ENCODE measurements at places on chromosomes 12 and 14.

GRCh38 chr12:116426391-116427136 is 132.6 kb upstream of the MAP1LC3B2 start:
- no peak for DNase-seq

GRCh38 chr14:94001501-94002396 is 4.6 kb downstream of the CCDC197 start:
- peak; percentile 51 for DNase-seq

DNA sequence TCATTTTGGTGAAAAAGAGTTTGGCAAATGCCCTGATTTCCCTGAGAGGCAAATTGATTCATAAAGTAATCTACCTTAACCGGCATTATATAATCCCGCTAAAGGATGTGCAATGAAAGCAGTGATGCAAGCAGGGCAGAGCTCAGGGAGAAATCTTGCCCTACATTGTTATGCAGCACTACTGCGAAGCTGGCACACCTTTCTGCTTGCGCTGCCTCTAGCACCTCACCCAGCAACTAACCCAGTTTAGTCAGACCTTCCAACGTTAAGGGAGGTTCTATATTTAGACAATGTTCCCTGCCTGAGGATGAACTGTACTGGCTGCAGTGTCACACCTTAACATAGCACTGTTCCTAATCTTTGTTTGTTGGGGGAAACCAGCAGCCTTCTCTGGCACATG is 60.8 kb upstream of the CCDC196 start:
- no peak for DNase-seq

DNA sequence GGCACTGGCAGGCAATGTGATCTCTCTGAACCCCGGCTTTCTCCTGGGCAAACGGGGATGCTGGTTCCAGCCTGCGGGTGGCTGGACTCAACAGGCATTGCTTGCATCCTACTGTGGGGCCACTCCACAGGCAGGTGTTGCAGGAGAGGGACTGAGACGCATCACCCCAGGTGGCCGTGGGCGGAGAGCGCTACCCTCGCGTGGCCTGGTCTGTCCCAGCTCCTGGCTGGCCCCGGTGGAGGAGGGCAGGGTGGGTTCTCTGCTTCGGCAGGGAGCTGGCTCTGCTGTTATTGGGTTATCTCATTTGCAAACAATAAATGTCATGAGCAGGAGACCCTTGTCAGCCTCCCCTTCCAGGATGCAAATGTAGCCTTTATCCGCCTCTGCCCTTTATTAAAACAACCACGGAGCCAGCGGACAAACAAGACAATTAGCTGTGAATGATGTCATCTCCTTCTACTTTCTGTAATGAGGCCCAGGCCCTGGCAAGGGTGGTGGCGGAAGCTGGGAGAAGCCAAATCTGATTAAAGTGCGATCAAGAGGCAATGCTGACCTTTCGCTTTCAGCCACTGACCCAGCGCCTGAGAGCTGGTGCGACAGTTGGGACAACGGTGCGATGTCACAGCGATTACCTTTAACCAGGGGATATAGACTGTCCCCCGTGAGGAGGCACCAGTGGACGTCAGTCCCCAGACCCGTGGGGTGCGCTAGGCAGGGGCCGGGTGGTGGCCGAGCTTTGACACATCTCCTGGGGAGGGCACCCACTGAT is 161.8 kb downstream of the KIF26A start:
- DNase-seq: no peak

DNA sequence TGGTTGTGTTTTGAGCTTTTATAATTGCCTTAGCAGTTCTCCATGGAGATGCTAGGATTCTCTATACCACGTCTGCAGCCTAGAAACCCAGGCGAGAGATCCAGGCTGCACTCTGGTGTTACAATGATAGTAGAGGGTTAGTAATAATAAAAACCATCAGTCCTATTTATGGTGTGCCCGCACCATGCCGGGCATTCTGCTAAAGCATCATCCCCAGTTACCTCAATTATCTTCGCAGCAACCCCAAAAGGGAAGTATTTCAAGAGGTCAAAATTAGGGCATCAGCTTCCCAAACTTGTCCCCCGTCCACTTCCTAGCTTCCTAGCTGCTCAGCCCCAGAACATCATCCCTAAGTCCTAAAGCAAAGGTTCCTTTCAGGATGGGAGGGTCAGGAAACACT is 3.2 kb downstream of the SYNE3 start:
- no peak for DNase-seq

DNA sequence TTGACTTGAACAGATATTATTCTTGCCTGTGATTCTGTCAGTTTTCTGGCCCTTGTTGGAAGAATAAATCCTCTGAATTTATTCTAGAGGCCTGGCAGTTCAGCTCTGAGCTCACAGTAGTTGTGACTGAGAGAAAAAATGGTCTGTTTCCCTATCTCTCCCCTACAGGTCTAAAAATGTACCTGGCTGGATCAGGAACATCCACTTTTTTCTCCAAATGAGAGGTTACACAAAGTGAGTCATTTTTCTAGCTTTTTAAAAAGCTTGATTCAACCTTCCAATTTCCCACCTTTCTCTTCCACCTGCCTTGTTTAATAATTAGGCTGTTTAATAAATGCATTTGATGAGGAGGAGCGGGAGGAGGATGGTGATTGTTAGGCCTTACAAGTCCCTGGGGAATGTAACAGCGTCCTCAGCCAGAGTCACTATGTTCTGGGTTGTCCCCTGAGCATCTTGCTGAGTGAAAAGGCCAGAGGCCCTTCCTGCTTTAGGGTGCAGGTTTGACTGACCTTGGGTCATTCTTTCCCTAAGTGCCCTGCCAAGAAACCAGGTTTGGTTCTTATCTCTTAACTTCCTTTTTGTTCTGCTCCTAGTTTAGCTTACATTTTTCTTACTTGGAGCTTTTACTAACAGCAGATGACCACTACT is 91.7 kb upstream of the FUT8 start:
- no peak for DNase-seq

GRCh38 chr12:52147367-52147963 is 44.3 kb downstream of the KRT80 start:
- DNase-seq: no peak

DNA sequence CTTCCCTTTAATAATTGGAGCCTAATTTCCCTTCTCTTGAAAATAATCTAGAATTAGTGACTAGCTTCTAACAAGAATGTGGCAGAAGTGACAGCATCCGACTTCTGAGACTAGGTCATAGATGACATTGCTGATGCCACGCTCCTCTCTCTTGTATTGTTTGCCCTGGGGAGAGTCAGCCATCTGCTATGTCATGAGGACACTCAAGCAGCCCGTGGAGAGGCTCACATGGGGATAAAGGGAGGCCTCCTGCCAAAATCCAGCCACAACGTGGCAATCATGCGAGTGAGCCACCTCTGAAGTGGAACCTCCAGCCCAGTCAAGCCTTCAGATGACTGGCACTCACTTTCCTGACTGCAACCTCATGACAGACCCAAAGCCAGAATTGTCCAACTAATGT is 54.2 kb upstream of the LRRK2 start:
- peak; percentile 85 for DNase-seq

All from NCI-H524 (cell line).